ENCODE measurements at places on chromosomes 2 and 18.

- DNase-seq: no peak
Observed at GRCh38 chr2:31812051-31812798, 198.6 kb downstream of the MEMO1 start.

DNA sequence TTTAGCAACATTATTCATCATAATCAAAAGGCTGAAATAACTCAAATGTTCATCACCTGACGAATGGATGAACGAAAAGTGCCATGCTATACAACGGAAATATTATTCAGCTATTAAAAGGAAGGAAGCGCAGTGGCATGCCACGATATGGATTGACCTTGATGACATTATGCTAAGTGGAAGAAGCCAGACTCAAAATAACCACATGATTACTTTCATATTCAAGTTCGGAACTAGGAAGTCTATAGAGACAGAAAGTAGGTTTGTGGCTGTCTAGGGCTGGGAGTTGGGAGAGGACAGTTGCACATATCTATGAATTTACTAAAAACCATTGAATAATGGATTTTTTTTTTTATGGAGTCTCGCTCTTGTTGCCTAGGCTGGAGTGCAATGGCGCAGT is 13.4 kb upstream of the PDIA6 start:
- no peak for DNase-seq

GRCh38 chr2:233486778-233487552 is 79.6 kb downstream of the USP40 start:
- DNase-seq: peak; percentile 27

- no peak for DNase-seq
Observed at GRCh38 chr2:239162976-239163687, 237.7 kb downstream of the HDAC4 start.

GRCh38 chr18:7023581-7023980 is 94.0 kb downstream of the LAMA1 start:
- no peak for DNase-seq

DNA sequence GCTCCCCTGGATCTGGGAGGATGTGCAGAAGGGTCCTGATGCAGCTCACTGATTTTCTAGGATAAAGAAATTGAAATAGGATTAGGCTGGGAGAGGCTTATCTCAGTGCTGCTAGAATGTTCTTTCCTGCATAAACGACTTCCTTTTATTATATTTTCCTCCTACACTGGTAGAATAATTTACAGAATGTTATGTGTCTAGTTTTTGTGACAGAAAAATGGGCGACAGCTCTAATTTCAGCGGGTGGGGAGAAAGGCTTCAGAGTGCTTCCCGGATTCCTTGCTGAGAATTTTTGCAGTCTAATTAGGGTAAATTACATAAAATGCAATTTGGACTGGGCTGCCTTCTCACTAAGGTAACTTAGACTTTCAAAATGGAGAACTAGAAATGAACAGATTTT is 66.2 kb downstream of the SKA1 start:
- DNase-seq: no peak

DNA sequence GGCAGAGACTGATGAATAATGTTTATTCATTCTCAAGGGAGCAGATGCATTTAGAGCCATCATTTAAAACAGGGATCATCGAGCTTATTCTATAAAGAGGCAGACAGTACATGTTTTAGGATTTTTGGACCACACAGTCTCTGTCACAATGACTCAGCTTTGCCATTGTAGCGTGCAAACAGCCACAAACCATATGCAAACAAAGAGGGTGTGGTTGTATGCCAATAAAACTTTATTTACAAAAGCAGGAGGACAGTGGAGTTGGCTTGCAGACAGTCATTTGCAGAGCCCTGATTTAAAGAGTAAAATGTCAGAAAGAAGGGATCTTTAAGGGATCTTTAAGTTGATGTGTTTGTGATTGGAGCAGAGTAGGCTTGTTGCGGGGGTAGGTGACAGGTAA is 51.5 kb downstream of the SMIM21 start:
- DNase-seq: no peak

DNA sequence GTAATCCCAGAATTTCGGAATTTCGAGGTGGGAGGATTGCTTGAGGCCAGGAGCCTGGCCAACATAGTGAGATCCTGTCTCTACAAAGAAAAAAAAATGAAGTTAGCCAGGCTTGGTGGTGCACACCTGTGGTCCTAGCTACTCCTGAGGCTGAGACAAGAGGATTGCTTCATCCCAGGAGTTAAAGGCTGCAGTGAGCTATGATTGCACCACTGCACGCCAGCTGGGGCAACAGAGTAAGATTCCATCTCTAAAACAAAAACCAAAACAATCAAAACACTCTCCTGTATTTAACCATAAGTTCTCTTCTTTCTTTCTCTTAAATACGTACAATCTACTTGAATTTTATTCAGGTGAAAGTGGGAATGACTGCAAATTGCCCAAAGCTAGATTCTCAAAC is 33.8 kb upstream of the NEDD4L start:
- no peak for DNase-seq

GRCh38 chr2:170101789-170102188 is 76.2 kb upstream of the MYO3B start:
- no peak for DNase-seq

DNA sequence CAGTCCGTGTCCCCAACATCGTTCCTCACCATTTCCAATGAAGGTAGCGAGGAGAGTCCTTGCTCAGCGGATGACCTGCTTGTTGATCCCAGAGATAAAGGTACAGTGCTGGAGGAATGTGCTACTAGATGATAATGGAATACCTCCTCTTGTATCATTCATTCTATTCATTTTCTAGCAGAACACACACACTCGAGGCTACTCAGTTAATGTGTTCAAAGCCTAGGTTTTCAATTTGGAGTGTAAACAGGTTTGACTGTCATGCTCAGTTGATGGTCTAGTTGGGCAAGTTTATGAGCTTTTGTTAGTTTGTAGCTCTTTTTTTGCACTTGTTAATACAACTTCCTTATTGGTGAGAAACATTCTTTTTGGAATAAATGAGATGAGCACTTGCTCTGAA is 114.2 kb downstream of the ICA1L start:
- DNase-seq: no peak

GRCh38 chr2:212682937-212683336 is 144.3 kb upstream of the ERBB4 start:
- DNase-seq: no peak

GRCh38 chr2:154813636-154814035 is 115.1 kb downstream of the KCNJ3 start:
- no peak for DNase-seq

Data from HS-27A (cell line).